ENCODE measurements at places on chromosomes 4 and X. TPM values are rescaled to one million over a fixed set of nuclear protein-coding genes. Genes with fewer than 3 reads are reported as not detected.

Gene PDGFC
- total RNA-seq = 3.5 TPM

Gene PABPC1L2B
- 1.7 TPM for total RNA-seq

Gene CRLF2
- not detected for total RNA-seq

Gene STARD8
- total RNA-seq = 3.1 TPM

Gene FGF16
- total RNA-seq = 1.6 TPM

Gene TMEM150C
- 2.7 TPM for total RNA-seq

Gene LDB2
- total RNA-seq = 62.4 TPM

Gene VCX3A
- total RNA-seq = 0.25 TPM

Gene CFI
- total RNA-seq = not detected

Gene RASGEF1B
- 6.9 TPM for total RNA-seq

Gene SSX2B
- total RNA-seq = not detected

Gene GIMD1
- not detected for total RNA-seq

Gene DNAAF6
- total RNA-seq = not detected

Gene LANCL3
- 0.55 TPM for total RNA-seq

Measured in WTC11 (cell line).